CD4-positive, alpha-beta T cell treated with Interleukin-4 for 1 hour (primary cell): ENCODE measurements at places on chromosomes 12 and 14.

GRCh38 chr14:97975216-97975615 is 1178.0 kb downstream of the VRK1 start:
- peak; percentile 11 for DNase-seq

GRCh38 chr12:93839064-93839463 is 161.9 kb downstream of the CRADD start:
- DNase-seq = no peak

- no peak for DNase-seq
These were observed 54.3 kb downstream of the PLCZ1 start for GRCh38 chr12:18683327-18684013.

DNA sequence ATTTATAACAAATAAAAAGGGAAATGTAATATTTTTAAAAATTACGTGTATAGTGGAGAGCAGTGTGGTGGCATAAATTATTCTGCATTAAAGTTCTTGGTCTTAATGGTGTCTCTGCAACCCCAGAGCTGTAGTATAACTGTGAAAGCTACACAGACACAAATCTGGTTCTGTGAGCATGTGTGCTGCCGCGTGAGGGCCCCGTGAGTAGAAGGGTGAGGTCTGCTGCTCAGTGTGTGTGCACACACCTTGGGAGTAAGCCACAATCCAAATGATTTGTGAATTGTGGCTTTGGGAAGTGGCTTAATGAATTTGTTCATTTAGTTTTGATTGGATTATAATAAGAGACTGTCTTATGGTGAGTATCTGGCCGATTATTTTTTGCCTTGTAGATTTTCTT is 16.8 kb downstream of the PELI2 start:
- DNase-seq = no peak

- DNase-seq = no peak
These were observed 1220.5 kb upstream of the TMEM132C start for GRCh38 chr12:127046467-127046866.

GRCh38 chr12:108371801-108372344 is 32.8 kb upstream of the CMKLR1 start:
- no peak for DNase-seq

DNA sequence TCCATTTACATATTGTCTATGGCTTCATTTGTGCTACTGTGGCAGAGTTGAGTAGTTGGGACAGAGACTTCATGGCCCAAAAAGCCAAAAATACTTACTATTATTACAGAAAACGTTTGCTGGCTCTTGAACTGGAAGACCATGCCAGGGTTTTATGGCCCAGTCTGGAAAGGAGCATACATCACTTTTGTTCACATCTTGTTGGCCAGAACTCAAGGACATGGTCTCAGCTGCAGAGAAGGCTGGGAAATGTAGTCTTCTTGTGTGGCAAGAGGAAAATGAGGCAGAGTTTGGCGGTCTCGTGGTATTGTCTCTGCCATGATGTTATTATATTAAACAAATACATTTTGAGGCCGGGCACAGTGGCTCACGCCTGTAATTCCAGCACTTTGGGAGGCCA is 509.6 kb downstream of the MED13L start:
- DNase-seq = no peak

- DNase-seq = no peak
These were observed 920.1 kb downstream of the FLRT2 start for GRCh38 chr14:86450085-86450484.

DNA sequence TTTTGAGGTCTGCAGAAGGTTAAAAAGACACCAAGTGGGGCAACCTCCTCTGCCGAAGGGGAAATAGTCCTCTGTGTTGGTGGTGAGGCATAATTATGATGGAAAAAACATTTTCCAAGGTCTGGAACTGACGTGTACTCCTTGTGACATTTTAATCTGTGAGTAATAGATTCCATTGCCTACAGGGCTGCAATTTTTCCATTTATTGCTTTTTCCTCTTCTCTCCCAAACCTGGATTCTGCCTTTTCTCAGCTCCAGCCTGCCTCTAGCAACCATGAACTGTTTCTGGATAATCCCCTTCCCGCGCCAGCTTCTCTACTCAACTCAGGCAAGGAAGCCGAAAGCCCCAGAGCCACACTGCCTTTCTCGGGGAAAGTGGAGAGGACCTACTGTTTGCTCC is 230.1 kb upstream of the PLXNC1 start:
- DNase-seq = no peak

DNA sequence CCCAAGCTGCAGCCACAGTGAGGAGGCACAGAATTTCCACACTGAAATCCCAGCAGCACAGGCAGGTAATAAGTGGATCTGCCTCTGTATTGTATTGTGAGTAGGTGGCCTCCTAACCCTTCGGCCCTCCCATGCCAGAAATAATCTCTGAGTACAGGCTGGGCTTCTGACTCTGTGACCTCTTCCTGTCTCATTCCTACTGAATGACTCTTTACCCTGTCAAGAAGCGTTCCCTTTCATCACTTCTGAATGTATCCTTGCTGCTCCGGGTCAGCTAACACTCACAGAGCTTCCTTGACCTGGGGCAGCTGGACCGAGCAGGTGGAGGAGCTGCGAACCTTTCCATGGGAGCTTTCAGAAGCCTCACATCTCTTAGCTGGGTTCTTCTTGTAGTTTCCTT is 119.6 kb downstream of the SLC8A3 start:
- DNase-seq = no peak

DNA sequence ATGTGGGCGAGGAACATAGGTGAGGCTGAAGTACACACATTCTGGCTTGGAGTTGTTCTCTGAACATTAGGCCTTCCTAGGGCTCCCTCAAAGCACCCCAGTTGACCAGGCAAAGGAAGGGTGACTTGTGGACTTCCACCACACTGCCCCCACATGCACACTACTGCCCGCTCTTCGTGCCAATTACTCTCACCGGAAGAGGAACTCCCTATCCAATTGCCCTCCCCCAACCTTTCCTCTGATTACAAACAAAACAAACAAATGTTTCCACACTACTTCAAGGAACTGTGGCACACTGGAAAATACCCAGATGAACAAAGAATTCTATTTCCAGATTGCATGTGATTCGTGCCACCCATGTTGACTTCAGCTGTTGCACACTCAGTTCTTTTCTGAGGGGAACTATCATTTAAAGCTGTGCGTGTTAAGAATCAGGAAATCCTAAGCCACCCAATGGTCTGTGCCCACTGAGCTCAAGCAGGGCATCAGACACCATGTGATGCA is 139.3 kb downstream of the SSPN start:
- no peak for DNase-seq

GRCh38 chr14:59202031-59202430 is 13.6 kb downstream of the DAAM1 start:
- peak; percentile 8 for DNase-seq

- no peak for DNase-seq
These were observed 34.3 kb downstream of the TBC1D15 start for GRCh38 chr12:71873821-71874220.

GRCh38 chr14:95404583-95404982 is 84.9 kb upstream of the CLMN start:
- no peak for DNase-seq

GRCh38 chr14:30295980-30296379 is 263.0 kb upstream of the G2E3 start:
- DNase-seq = no peak

GRCh38 chr14:85233756-85234155 is 296.2 kb upstream of the FLRT2 start:
- DNase-seq = no peak

- no peak for DNase-seq
These were observed 122.1 kb downstream of the PRKD1 start for GRCh38 chr14:29805415-29806123.

- DNase-seq = no peak
These were observed 168.0 kb downstream of the PIK3C2G start for GRCh38 chr12:18429366-18429765.

DNA sequence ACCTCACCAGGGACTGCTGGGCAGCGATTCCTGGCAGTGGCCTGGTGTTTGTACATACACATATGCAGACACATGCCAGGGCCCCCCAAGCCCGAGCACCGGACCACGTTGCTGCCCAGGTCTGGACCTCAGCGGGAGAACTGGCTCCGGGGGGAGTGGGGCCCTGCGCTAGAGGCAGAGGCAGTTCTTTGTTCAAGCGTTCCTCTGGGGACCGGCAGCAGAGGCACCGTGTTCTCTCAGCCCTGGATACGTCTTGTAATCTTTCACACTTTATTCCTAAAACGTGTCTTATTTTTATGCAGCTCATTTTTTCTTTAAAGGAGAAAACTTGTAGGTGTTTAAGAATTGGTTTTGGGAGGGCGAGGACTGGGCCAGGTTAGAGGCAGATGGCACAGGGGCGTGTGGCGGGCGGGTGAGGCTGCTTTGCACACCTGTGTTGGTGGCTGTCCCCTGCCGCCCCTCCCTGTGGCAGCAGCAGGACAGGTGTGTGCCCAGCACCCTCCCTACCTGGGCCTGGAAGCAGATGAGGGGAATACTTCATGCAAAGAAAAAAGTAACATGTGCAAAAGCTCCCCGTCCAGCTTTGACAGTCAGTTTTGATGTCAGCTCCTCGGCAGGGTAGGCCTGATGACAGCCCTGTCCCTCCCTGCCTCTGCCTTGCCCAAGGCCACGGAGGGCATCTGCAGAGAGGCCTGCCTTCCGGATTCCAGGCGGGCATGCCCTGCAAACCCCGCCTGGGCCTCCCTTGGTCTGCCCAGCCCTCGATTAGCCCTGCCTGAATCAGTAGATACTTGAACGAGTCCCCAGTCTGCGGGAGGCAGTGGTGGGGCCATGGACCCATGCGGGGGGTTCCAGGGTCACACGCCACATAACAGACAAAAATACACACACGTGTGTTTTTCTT is 7.0 kb upstream of the PUS1 start:
- DNase-seq = no peak

DNA sequence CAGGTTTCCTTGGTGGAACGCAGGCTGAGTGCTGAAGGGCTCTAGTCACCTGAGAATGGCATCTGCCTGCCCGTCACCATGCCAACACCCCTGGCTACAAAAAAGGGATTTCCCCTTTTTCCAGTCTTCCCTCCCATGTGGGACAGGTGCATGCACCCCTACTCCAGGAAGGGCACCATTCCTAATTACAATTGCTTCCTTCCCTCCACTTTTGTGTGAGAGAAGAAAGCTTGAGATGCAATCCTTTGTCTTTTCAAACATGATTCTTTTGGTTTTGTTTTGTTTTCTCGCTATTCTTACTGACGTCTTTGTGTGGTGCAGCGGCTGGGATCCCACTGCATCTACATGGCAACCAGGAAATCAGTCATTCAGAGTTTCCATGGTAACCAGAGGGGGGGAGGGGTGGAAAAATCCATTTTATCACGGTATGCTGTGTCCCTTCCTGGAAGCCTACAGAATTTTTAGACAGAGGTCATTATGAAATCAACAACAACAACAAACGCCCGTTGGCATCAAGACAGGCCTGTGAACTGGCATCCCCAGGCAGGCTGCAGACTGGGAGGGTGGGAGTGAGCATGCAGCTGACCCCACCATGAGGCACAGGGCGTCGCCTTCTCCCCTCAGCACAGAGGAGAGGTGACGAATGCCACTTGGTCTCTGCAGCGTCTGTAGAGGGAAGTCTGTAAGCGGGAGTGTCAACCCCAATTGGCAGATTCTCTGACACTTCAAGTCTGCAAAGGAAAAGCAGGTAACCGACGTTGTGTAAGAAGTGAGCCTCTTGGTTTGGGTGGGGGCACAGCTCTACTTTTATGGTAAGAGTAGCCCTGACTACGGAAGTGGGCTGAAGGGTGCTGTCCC is 13.6 kb upstream of the GNG2 start:
- peak; percentile 97 for DNase-seq

- no peak for DNase-seq
These were observed 32.0 kb upstream of the SIX1 start for GRCh38 chr14:60681271-60681670.

DNA sequence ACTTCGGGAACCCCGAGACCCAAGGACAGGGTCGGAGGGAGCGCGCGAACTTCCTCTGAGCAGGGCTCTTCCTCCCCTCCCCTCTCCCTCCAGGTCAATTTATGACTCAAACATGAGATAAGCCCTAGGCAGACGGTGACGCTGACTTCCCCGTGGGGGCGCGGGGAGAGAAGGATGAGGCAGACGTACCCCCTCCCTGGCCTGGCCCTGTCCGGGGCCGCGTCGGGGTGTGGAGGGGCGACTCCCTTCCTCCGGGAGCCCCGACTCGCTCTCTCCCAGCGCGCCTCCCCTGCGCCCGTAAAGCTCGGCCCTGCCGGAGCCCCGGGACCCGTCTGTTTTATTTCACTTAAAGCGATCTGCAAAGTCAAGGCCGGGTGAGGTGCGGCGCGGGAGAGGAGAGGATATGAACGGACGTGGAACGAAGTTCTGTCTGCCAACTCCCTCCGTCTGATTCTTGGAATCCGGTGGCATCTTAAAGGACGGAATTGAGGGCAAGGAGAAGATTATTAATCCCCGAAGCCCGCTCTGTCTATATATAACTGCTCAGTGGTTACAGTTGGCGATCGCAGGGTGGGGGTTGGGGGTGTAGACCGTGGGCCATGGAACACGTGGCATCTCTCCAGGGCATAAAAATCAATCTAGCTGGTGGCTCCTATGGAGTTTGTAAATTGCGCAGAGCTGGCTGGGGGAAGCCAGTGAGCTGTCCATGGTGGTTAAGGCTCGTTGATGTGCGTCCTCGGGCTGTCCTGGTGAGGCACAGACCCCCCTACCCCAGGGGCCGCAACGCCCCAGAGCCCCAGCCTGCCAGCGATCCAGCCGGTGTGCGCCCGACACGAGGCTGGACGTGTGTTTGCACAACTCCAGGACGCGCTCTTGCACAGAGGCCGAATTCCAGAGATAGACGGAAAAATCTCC is 2.9 kb upstream of the PTHLH start:
- no peak for DNase-seq

GRCh38 chr14:103932791-103933490 is 4.7 kb downstream of the TDRD9 start:
- no peak for DNase-seq

GRCh38 chr12:130396667-130397066 is 59.0 kb downstream of the PIWIL1 start:
- DNase-seq = no peak

DNA sequence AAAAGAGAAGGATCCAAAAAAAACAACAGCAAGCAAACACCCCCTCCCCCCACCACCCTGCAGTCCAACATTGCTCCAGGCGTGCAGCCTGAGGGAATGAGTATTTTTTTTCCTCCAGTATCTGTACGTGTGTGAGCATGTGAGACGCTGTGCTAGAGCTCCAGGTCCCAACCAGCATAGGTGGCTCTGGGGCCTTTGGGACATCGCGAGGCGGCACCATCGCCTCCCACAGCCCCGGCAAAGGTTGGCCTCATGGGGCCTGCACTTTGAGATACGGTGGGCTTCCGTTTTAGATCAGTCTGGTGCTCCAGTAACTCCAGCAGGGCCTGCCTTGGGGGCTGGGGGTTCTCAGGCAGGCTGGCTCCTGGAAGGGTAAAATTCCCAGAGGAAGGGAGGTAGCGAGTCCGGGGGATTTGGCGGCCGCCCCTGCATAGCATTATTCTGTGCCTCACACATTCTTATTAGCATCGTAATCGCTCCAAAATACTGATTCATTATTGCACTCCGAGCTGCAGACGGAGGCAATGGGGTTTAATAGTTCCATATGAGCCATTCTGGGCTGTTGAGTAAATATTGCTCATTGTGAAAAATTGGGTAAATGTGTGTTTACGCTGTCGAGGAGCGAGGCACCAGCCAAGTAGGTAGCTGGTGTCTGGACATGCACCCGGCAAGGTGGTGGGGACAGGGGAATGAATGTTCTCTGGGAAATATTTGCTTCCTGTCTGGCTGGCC is 143.1 kb upstream of the MYL2 start:
- no peak for DNase-seq
